Psoas muscle (tissue), 8 donors: ENCODE measurements at places on chromosomes 2 and 18. TPM values are rescaled to one million over a fixed set of nuclear protein-coding genes. Genes with fewer than 3 reads are reported as not detected.

CPO gene
- 0.91 TPM for polyA plus RNA-seq

PRSS56 gene
- 3.2 TPM for polyA plus RNA-seq

SOWAHC gene
- polyA plus RNA-seq = 3.4 TPM

EVA1A gene
- 0.76 TPM for polyA plus RNA-seq

TMEM37 gene
- polyA plus RNA-seq = 0.60 TPM

ATOH8 gene
- polyA plus RNA-seq = 48.7 TPM

TUBA4B gene
- polyA plus RNA-seq = not detected

MC5R gene
- polyA plus RNA-seq = not detected

SCYGR4 gene
- polyA plus RNA-seq = not detected

IGFBP5 gene
- polyA plus RNA-seq = 56.1 TPM

HMSD gene
- not detected for polyA plus RNA-seq
